ENCODE measurements at places on chromosomes 2 and 18.

DNA sequence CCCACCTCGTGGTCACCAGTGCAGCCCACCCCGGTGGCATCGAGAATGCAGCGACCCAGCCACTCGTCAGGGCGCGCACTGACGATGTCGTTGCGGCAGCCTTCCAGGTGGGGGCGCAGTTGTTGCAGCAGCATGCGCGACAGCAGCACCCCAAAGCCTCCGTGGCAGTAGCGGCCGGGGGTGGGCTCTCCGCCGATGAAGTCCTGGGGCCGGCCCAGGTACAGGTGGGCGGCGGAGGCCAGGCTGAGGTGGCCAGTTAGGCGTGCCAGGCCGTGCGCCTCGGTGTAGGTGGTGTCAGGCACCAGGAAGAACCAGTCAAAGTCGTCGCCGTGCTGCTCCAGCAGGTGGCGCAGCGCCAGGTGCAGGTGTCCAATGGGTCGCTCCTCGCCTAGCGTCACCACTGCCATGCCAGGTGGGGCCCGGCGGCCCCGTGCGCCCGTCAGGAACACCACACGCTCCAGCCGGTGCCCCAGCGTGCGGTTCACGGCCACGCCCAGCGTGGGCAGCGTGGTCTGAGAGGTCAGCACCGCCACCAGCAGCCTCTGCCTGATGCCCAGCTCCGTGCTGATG, 1.9 kb downstream of the CHPF start:
- DNase-seq = peak; percentile 52

- peak; percentile 27 for DNase-seq
Observed at GRCh38 chr2:72144632-72145288, 2.9 kb downstream of the CYP26B1 start.

DNA sequence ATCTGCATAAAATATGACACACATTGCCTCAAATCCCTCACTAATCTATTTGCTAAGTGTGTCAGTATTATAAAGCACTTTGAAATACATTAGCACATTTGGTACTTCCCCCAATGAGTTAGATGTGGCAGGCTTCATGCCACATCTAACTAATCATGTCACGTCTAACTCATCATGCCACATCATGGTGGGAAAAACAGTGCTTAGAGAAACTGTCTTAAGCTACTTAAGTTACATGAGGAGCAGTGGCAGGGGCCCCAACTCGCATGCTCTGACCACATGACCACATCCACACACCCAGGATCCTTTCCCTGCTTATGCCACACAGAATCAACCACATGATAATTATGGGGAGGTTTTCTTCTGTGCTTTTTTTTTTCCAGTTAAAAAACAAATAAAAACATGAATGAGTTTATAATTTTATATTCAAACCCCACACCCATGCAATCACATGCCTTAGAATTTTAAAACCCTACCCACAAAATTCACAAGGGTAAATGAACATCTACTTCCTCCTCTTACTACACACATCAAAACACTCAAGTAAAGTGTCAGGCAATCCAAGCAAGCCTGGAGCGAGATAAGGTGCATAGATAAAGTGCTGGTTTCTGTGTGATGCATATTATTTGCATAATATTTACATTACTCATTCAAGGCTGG, 1.6 kb downstream of the ABCA12 start:
- peak; percentile 45 for DNase-seq

DNA sequence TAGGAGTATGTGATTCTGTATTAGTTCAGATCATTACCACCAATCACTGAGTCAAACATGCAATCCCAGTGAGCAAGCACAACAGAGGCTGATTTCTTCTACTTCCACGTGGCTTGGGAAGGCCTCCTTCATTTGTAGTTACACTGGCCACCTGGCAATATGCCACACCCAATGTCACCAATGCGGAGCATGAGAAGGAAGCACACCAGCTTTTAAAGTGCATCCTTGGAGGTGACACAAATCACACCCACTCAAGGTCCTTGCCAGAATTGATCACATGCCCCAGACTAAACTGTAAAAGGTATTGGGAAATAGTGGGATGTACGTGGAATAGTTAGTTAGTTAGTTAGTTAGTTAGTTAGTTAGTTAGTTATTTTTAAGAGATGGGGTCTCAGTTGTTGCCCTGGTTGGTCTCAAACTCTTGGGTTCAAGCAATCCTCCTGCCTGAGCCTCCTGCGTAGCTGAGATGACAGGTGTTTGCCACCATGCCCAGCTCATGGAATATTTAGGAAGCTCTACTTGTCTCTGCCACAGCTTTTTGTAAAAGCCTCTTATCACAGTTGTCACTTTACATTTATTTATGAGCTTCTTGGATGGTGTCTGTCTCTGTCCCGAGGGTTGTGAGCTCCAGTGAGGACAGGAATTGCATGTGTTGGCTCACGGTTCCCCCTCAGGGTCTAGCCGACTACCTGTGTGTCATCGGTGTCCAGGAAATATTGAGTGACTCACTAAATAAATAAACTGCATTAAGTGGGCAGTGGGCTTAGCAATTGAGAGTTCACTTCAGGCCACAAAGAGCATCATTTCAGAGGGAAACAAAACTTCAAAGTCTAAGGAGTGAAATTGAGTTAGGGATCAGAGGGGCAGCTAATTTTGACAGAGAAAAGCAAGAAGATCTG, 28.1 kb upstream of the CAB39 start:
- no peak for DNase-seq

GRCh38 chr2:135494503-135494902, 36.5 kb downstream of the ZRANB3 start:
- peak; percentile 61 for DNase-seq

- no peak for DNase-seq
Observed at GRCh38 chr2:138537170-138537915, 35.8 kb downstream of the SPOPL start.

DNA sequence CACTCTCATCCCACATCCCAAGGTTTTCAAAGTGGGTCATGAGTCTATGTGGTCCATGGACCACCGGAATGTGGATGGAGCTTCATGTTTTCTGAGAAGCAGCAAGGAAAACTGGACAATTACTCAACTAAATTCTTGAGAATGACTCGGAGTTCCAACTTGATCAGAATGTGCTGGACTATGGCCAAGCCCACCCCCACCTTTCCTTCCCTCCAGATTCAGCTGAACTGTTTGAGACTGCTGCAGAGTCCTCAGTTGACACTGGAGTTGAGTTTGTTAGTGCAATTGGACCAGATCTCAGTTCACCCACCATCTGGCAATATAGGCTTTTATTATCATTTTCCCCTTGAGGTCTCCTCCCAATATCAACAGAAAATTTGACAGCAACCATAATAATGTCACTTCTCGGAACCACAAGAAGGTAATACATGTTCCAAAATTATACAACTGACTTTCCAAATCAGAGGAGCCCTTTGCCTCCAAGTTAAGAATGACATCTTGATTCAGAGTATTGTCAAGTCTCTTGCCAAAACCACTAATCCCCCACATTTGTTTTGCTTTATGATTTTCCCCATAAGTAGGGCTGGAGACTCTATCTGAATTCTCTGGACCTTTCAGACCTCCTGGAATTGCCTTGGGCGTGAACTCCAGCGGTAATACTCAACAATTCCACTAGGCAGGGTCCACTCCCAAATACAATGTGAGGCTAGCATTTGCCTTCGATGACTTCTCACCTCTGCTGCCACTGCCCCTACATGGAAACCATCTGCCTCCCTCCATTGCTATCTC, 8.8 kb downstream of the COL4A4 start:
- DNase-seq = peak; percentile 55

DNA sequence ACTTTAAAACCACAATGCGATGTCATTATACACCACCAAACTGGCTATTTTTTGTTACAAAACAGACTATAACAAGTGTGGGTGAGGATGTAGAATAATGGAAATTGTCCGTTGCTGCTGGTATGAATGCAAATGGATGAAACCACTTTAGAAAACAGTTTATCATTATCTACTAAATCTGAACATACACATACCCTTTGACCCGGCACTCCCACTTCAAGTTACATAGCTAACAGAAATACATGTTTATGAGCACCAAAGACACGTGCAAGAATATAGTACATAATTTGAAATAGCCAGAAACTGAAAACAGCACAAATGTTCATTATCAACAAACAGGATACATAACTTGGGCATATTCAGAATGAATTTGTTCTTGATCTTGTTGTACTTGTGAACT, 206.4 kb upstream of the CHAC2 start:
- DNase-seq = no peak

DNA sequence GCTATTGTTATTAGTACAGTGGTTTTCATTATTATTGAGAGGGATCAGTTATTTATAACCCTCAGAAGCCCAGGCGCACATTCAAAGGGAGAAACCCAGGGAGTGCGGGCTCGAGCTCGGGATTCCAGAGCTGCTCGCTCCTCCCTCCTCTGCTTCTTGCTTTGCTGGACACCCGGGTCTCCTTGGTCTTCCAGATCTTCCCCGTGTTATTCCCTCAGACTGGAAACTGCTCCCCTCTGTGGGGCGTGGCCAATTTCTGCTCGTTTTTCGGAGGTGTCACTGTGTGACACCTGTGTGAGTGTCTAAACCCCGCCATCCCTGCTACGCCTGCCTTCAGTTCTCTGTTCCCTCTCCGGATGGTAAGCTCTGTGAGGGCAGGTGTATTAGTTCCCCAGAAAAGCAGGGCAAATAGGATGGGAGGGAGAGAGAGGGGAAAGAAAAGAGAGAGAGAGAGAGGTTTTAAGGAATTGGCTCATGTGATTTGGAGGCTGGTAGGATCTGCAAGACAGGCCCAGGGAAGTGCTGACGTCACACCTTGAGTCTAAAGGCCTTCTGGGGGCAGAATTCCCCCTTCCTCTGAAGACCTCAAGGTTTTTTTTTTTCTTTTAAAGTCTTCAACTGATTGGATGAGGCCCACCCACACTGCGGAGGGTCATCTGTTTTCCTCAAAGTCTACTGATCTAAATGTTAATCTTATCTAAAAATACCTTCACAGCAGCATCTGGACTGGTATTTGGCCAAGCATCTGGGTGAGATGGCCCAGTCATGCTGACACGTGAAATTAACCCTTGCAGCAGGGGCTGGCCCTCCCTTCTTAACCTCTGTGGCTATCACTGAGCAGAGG, 457.3 kb upstream of the ID2 start:
- no peak for DNase-seq

GRCh38 chr18:77755187-77755586, 505.5 kb downstream of the GALR1 start:
- no peak for DNase-seq

GRCh38 chr2:195202163-195202845, 454.7 kb upstream of the SLC39A10 start:
- no peak for DNase-seq

DNA sequence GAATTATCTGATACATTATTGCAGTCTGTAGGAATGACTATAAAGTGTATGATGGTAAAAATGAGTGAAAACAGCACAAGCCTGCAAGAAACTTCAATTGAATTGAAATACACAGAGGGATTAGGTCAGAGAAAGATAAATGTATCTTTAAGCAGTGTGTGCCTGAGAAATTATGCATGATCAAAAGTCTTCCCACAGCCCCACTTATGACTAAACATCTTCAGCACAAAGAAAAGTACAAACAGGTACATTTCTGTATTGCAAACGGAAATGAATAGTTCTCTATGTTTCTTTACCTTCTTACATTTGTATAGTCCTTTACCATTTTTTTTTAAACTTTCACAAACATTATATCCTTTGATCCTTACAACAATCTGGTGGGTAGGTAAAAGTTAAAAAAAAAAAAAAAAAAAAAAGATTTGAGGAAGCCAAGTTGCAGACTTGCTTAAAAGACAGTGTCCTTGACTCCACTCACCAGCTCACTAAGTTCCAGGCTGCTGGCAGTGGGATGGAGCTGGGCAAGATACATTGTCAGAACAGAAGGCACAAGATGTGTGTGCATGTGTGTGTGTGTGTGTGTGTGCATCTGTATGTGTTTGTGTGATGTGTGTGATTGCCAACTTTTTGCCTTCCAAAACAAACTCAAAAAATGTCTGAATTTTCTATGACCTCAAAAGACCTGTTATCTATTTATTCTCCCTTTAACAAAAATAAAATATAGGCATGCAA, 423.7 kb upstream of the ACVR2A start:
- DNase-seq = peak; percentile 5

GRCh38 chr2:232321817-232322559, 56.6 kb upstream of the ALPP start:
- DNase-seq = no peak

- peak; percentile 81 for DNase-seq
Observed at GRCh38 chr2:178277741-178278197, 83.5 kb downstream of the OSBPL6 start.

DNA sequence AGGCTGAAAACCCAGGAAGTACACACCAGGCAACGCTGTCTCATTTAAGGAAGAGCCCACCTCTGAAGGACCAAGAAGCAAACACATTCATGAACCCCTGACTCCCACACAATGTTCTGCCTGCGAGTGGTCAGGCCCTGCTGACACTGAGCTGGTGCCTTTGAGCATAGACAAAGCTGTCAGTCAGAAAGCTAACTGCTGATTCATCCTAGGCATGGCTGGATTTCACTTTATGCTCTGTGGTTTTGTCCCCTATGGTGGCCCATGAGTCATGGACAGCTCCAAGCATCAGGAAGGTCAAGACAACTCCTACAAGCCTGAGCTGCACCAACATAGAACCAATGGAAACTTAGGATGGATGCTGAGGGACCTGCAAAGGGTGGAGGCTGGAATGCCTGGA, 78.9 kb downstream of the UXS1 start:
- peak; percentile 74 for DNase-seq

GRCh38 chr2:187233811-187234210, 214.2 kb downstream of the CALCRL start:
- DNase-seq = peak; percentile 24

DNA sequence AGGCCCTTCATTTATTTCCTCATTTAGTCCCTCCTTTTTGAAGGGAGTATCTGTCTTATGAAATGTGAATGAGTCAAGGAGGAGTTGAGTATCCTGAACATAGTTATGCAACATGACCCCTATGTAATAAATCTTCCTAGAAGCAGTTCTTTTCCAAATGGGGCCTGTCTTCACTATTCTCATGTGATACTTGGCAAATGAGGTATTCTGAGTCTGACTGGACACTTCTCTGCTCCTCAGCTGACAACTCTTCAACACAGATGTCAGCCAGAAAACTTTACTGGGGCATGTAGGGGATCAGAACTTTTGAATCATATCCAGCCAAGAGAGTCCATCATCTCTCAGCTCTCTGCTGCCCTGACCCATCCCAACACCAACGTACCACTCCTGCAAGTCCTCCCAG, 291.6 kb downstream of the ZNF385B start:
- peak; percentile 93 for DNase-seq

DNA sequence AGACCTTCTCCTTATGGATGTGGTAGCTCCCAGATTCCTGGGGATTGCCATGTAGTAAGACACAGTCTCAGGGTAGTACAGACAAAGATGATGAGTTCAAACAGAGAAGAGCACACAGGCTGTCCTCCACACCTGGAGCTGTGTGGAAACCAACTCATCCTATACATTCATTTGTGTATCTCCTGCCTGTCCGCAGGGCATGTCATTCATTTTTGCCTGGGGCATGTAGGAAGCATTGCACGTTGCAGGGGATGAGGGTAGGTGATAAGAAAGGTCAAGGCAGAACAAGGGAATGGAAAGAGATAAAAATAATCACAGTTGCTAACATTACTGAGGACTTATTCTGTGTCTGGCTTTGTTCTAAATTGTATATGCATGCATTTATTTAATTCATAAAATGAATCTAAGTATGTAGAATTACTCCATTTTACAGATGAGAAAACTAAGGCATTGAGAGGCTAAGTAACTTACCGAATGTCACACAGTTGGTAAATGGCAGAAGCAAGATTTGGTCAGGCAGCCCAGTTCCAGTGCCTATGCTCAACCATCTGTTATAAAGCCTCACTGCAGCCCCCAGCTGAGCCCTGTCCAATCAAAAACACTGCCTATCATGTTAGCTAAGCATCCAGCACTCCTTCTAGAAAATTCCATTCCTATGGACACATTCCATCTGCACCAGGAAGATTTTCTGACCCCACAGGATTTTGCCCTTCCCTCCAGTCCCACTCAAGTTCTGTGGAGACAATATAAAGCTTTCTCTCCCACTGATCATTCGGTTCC, 81.0 kb downstream of the SUMO1 start:
- no peak for DNase-seq

All from amniotic epithelial cell (primary cell).